ENCODE measurements at places on chromosomes 13 and 19.
A peak's percentile ranks its signal among the peaks of the same experiment; 100 is the strongest.

- no peak for DNase-seq
Observed at GRCh38 chr13:29978211-29978610, 127.8 kb upstream of the UBL3 start.

GRCh38 chr13:113421673-113422270 lies 31.5 kb downstream of the ADPRHL1 start:
- DNase-seq, result no peak

DNA sequence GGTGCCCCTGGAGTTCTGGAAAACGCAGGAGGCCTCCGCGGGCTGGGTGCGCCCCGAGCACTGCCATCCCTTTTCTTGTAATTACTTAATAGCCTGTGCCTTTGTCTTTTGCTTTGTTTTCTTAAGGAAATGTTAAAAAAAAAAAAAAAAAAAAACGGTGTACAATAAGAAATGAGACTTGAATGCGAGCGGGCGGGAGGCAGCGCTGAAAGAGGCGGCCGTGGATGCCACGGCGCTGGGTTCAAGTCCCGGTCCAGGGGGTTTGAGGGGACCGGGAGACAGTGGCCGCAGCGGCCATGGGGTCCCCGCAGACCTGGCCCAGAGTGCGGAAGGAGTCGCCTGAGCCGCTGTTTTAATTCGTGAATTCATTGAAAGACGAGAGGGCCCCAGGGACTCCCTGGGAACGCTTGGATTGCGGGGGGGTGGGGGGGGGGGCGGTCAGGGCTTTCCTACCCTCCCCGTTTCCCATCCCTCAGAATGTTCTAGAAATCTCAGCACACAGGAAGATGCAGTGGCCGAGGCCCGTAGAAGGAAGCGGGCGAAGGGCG lies 349.2 kb upstream of the ARGLU1 start:
- no peak for DNase-seq

- no peak for DNase-seq
Observed at GRCh38 chr19:47232422-47233211, 1.6 kb upstream of the BBC3 start.

- no peak for DNase-seq
Observed at GRCh38 chr13:30370916-30371521, 51.3 kb upstream of the UBE2L5 start.

DNA sequence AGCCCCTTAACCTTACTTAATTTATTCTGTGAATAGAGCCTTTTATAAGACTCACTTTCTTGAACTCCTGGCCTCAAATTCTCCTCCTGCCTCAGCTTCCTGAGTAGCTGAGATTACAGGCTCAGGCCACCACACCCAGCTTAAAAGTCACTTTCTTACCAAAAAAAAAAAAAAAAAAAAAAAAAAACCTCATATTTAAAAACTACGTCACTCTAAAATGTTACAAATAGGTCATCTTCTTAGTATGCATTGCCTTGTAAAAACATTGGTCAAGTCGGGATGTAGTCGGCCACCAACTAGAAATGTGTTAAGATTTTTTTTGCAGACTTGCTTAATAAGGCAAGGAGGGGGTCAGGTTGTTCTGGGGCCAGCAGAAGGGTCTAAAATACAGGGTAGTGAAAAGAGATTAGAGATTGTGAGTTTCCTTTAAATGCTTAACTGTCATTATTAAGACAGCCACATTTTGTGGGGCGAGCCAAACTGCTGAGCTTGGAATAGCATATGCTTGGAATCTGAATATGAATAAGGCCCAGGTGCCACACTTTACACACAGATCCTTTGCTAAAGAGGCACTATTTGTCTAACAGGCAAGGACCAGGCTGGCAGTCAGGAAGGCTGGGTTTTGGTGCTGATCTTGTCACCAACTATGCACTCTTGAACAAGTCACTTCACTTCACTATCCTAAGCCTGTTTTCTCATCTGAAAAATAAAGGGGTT lies 16.5 kb upstream of the IL17D start:
- DNase-seq, result no peak

DNA sequence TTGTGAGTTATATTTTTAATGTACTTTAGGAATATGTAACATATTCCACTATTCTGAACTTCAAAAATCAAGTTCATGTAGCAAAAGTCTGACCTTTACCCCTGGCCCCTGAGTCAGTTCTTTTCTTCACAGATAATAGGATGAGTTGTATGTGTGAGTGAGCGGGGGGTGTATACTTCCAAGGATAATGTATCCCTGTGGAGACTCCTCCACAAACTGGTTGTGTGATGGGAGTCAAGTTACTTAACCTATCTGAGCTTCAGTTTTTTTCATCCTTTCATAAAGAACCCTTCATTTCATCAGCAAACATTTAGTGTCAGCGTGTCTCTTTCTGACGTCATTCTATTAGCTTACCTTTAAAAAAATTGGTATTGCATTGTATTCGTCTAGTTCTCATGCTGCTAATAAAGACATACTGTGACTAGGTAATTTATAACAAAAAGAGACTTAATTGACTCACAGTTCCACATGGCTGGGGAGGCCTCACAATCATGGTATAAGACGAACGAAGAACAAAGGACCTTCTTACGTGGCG lies 288.1 kb upstream of the GPC6 start:
- no peak for DNase-seq

- DNase-seq, result no peak
Observed at GRCh38 chr19:49908480-49909420, 12.1 kb upstream of the IL4I1 start.

DNA sequence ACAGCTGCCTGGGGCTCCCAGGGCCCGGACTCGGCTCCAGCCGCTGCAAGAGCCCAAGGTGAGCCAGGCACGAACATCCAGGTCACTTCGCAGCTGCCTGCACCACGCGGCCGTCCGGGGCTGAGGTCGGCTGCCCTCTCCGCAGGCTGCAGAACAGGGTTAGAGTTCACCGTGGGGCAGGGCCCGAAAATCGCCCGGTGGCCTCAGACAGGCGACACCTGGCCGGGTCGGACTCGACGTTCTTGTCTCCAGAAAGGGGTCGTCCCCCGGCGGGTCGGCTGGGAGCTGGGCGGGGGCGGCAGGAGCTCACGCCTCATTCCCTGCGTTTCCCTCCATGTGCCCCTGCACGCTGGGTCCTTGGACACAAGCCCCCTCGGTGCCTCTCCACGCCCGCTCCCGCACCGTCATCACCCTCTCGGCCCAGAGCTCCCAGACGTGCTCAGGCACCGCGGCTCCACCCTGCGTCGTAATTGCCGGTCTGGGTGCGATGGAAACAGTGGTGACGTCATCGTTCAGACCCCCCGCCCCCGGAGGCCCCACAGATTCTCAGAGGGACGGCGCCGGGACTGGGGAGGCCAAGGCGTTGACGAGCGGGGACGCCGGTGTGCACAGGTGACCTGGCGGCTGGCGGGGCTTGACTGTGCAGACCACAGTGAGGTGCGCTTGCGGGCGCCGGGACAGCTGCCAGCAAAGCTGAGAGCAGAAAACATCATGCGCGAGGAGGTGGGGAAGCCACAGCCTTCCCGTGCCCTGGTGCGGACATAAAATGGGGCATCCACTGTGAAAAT lies 4.0 kb upstream of the GRIN3B start:
- DNase-seq, result peak; percentile 41

GRCh38 chr13:113796211-113796963 lies 37.4 kb downstream of the TMEM255B start:
- no peak for DNase-seq

GRCh38 chr13:37618554-37618953 lies 20.0 kb upstream of the POSTN start:
- no peak for DNase-seq

DNA sequence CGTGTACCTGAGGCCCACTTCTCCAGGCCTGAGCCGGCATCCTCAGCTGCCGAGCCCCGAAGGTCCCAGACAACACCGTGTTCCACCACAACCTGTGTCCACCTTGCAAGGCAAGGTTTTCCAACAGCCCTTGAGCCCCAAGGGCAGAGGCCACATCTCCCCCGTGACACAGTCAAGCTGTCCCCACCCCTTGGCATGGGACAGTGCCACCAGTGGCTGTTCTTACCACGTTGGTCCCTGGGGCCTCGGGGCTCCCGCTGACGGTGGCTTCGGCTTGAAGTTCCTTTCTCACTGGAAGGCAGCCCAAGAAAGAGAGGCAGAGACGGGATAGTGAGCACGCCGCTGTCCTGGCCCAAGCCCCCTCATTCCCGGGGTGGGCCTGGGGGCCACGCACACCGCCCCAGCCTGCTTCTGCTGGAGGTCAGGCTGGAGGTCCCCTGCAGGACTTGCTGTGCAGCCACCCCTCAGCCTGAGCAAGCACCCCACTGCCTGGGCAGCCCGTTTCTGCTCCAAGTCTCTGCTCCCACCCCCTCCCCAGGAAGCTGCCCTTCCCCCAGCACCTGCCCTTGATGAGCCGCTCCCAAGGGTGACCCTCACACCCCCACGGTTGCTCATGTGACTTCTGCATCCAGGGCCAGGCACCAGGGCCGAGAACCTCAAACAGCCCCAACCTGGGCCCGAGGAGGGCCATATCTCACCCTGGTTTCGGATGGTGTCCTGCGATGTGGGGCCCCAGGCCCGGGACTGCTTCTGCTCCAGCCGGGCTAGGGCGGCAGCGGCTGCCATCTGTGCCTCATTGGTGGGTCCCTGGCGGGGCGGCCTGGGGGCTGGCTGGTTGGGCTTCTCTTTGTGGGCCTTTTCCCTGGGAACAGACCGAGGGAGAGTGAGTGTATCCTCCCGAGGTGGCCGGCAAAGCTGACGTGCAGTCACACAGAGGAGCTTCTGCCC lies 4.1 kb downstream of the UBXN6 start:
- DNase-seq, result no peak

GRCh38 chr13:23273498-23273897 lies 92.7 kb downstream of the SGCG start:
- no peak for DNase-seq

DNA sequence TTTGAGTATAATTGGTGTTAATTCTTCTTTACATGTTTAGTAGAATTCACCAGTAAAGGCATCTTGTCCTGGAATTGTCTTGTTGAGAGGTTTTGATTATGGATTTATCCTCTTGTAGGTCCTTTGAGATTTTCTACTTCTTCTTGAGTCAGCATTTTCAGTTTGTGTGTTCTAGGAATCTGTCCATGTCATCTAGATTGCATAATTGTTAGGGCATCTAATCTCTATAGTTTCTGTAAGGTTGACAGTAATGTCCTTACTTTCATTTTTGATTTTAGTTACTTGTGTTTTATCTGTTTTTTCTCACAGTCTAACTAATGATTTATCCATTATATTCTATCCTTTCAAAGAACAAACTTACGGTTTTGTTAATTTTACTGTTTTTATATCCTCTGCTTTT lies 492.0 kb downstream of the FGF9 start:
- DNase-seq, result no peak

DNA sequence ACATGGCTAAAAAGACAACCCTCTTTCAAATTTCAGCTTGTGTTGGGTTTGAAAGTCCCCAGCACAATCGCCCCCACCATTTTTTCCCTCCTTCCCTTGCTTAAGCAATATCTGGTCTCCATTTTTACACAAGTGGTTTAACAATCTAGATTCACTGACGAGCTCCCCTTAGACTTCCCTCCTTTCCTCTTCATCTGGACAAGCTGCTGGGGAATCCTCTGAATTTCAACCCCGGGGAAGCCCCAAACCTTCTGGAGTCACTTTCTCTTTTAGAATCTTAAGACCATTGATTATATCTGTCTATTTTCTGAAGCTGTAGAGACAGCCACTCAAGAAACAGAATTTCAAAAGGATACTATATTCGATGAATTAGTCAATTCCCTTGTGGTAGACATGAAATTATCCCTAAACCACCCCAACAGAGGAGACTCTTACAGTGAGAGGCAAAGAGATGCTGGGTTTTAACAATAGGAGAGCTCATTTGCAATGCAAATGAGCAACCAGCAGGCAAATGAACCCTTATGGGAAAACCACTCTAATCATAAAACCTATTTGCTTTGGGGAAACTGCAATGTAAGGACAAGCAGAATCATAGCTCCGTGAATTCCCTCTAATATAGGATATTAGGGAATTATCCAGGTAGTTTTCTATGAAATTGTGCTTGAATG lies 78.9 kb downstream of the TEX26 start:
- DNase-seq, result no peak

DNA sequence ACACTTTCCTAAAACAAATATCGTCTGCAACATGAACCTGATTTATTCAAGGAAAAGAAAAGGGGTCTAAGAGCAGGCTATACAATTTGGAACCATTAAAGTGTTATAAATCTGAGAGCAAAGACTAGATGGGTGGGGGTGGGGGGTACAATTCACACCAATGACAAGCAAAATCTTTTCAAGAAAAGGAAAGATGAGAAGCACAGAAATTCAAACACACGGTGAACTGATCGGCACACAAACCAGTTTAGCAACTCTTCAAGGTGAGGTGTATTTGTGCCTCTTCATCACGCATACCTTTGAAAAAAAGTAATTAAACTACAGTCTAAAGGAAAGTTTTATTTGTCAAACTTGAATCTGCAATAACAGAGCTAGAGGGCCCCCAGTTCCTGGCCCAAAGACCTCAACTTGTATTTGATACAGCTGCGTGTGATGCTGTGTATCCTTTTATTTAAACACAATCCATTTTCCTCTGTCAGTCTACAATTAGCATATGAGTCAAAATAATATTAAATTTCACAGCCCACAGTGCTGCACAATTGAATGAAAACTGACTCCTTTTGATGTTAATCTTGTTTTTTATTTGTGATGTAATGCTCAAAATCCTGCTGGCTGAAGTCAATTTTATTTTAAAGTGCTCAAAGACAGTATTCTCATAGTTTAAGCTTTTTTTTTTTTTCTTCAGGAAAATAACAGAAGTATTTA lies 14.2 kb downstream of the EFNB2 start:
- no peak for DNase-seq

GRCh38 chr13:114248011-114248410 lies 13.3 kb downstream of the CDC16 start:
- no peak for DNase-seq

- no peak for DNase-seq
Observed at GRCh38 chr13:91157273-91158016, 190.0 kb upstream of the MIR17HG start.

GRCh38 chr19:15252398-15253018 lies 20.3 kb upstream of the EPHX3 start:
- DNase-seq, result no peak

DNA sequence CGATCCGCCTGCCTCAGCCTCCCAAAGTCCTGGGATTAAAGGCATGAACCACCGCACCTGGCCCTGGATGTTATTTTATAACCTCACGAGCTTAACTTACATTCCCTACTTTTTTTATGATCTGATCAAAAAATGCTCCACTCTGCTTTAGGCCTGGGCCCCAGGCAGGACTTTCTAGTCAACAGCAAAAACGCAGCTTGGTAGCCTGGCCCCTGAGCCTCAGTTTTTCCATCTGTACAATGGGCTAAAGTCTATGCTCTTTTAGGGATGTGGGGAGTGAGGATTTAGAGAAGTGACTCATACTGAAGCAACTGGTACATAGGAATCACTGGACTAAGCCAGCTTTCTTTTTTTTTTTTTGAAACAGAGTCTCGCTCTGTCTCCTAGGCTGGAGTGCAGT lies 11.9 kb upstream of the PIK3R2 start:
- DNase-seq, result no peak

- no peak for DNase-seq
Observed at GRCh38 chr13:97640268-97640667, 206.3 kb downstream of the RAP2A start.

GRCh38 chr13:39349391-39349960 lies 253.5 kb downstream of the LHFPL6 start:
- no peak for DNase-seq
